Cardiac septum (tissue), 1 donor: ENCODE measurements at places on chromosomes 4 and X.

- no peak for DNase-seq
Observed at GRCh38 chr4:10554694-10555093, 97.5 kb upstream of the ZNF518B start.

DNA sequence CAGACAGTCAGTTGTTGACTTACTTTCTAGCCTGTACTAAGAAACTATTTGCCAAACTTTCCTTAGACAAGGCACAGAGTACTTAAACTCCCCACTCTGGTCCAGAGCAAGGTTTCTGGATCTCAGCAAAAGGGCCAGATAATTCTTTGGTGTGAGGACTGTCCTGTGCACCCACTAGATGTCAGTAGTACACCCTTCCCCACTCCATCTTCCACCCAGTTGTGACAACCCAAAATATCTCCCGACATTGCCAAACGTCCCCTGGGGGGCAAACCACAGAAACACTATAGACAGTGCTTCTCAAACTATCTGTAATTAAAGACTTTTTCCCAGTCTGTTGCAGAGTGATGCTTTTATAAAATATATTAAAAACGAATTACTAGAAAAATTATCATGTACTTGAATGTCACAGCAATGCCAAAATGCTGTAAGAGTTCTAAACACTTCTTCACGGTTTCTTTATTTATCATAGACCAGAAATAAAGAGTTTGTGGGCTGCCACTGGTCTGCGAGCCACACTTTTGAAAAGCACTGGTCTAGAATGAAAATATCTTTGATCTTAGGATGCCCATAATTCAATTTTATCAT is 203.5 kb downstream of the PRDM5 start:
- DNase-seq = no peak

GRCh38 chrX:155218777-155219176 is 2.5 kb downstream of the VBP1 start:
- DNase-seq = no peak

- peak; percentile 68 for DNase-seq
Observed at GRCh38 chr4:621296-622070, 3.9 kb upstream of the PDE6B start.

DNA sequence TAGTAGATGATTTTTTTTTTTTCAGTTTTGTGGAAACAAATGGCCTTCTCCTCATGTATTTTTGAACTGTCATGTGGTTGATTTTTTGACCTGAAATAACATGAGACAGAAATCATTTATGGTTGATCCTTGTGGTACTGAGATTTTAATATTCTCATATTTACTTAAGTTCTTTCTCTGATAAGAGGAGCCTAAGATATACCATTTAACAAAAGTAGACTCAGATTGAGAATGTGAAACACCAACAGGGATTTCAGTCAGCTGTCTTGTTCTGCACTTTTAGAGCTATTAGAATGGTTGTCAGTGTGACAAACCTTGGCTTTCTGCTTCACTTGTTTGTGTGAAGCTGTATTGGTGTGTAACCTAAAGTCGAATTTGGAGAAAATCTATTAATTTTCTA is 575.7 kb downstream of the SPOCK3 start:
- no peak for DNase-seq

- no peak for DNase-seq
Observed at GRCh38 chr4:80911458-80911857, 119.0 kb upstream of the BMP3 start.

DNA sequence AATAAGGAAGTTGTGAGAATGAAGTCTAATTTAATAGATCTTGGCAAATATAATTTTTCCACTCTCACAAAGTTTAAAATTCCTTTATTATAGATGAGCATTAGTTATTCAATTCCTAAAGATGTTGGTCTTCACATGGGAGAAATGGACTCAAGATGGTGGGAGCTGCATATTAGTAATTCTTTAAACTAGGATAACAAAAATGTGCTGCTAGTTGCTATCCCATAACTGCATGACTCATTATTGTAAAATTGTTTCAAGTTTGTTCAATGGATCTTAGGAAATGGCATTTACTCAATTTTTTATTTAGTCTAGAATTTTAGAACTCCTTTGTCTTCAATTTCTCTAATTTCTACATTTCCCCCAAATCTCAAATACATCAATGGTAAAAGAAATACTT is 155.8 kb downstream of the ATP10D start:
- no peak for DNase-seq

DNA sequence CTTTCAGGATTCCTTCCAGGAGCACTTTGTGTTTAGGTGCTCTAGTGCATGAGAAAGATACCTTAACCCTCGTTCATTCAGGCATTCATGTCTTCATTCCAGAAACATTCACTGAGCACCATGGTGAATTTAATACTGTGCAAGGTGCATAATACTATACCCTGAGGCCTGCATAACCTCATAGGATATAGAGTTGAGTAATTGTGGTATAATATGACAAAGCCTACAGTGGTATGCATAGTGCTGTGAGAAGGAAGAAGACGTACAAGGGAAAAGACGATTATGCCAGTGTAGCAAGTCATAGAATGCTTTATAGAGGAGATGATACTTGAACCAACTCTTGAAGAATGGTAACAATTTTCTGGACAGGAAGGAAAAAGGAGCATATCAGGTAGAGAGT is 34.3 kb downstream of the MTM1 start:
- DNase-seq = no peak

DNA sequence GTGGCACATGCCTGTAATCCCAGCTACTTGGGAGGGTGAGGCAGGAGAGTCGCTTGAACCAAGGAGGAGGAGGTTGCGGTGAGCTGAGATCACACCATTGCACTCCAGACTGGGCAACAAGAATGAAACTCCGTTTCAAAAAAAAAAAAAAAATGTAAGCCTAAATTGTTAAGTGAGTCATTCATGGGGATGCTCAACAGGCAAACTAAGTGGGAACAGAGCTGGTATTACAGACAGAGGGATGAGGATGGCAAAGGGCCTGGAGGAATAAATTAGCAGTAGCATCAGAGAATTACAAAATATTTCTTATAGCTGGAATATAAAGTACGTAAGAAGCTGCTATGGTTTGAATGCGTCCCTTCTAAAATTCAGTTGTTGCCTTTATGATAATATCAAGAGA is 43.4 kb upstream of the OGT start:
- DNase-seq = no peak

- DNase-seq = no peak
Observed at GRCh38 chrX:130299279-130300009, 30.7 kb upstream of the ZNF280C start.

- no peak for DNase-seq
Observed at GRCh38 chr4:145665773-145666172, 14.2 kb upstream of the C4orf51 start.

GRCh38 chr4:175035905-175036304 is 117.7 kb downstream of the ADAM29 start:
- no peak for DNase-seq

GRCh38 chr4:78343682-78344081 is 207.9 kb upstream of the ANXA3 start:
- no peak for DNase-seq

- no peak for DNase-seq
Observed at GRCh38 chr4:5955201-5955821, 62.4 kb upstream of the CRMP1 start.

- no peak for DNase-seq
Observed at GRCh38 chr4:154854362-154854761, 73.3 kb downstream of the RBM46 start.

- DNase-seq = no peak
Observed at GRCh38 chr4:5874811-5875449, 18.0 kb downstream of the CRMP1 start.

DNA sequence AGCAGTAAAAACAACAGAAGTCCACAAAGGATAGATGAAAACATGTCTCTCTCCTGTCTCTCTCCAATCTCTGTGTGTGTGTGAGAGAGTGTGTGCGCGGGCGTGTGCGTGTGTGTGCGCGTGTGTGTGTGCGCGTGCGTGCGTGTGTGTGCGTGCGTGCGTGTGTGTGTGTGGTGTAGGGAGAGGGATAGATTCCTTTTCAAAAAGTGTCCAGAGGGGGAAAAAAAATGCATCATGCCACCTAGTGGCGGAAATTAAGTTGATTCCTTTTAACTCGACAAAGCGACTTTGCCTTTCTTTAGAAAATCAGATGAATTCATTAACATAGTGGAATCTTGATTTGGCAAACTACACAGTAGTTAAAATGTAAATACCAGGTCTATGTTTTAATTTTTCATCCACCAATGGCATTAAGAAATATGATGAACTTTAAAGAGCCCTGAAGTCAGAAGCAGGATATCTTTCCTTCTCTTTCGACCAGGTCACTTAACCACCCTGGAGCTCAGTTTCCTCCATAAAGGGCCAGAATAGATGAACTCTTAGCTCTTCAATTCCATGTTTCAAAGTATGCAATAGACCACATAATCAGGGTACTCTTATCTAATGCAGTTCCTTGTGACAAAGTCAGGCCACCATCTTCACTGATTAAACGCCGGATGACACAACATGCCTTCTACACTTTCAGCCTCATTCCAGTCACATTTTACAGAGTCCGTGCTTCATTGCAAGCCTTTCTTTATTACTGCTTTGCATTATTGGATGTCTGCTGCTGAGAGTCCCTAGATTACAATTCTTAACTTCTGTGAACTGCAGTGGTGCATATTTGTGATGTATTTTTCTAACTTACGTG is 162.8 kb downstream of the FBXO8 start:
- no peak for DNase-seq

DNA sequence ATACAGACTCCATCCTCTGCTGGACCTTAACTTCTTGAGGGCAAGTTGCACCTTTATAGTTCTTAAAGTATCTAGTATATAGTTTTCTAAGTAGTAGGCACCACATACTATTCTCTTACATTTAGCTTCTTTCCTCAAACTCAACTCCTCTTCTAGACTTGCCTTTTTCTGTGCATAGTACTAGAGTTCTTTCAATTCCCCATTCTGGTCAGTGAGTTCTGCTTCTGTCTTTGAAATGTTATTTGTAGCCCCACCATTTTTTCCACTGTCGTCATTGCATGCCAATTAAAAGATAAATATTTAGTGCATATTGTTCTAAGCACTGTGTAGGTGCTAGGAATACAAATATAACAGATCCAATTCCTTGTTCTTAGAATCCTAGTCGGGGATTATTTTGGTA is 31.6 kb downstream of the CDKL5 start:
- DNase-seq = no peak

DNA sequence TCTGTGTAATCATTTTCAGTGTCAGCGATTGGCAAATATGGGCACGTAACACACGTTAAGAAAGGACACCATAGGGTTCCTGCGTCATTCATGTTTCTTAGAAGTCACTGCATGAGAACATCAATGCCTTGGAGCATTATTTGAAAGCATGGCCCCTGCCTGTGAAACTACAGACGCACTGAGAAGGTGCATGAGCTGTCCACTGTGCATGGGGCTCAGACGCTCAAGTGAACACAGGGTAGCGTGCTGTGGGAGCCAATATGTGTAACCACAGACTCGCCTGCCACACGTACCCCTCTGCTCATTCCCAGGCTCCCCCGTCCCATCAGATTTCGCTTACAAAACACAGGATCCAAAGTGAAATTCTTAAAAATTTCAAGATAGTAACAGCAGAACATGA is 6.5 kb downstream of the PPP2R2C start:
- DNase-seq = peak; percentile 71
